ENCODE measurements at places on chromosomes 3 and 15.

DNA sequence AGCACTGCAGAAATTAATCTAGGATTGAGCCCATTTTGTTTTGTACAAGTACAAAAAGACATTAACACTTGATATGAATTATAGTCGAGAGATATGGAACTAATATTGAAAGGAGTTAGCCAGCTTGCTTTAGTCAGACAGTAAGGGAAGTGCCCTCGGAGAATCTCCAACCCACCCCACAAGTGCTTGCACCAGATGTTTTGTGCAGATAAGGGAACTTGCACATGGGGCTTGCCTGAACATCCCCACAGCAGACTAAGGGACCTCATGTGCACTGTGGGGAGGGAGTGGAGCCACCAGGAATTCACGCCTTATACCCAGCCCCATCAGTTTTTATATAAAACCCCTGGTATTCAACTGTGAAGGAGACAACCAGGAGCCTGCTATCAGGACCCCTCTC is 122.3 kb downstream of the EFHB start:
- no peak for DNase-seq

GRCh38 chr3:14933820-14934425 is 13.5 kb upstream of the NR2C2 start:
- no peak for DNase-seq

DNA sequence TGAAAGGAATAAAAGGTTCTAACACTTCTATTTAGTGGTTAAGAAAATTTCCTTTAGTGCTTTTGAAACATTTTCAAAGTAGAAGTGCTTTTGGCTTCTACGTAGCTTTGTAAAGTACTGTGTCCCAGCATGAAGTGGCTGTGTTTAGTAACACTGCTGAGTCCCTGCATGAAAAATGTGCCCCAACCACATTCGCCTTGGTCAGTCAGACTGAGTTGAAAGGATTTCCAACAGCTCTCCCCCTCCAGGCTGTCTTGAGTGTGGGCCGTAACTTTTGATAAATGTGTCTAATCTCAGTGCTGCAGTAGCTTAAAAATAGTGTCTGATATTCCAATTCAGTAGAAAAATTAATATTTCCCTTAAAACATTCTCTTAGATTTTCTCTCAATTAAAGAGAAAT is 115.0 kb downstream of the NR1D2 start:
- peak; percentile 42 for DNase-seq

GRCh38 chr3:27528791-27529190 is 44.6 kb upstream of the SLC4A7 start:
- DNase-seq = no peak

DNA sequence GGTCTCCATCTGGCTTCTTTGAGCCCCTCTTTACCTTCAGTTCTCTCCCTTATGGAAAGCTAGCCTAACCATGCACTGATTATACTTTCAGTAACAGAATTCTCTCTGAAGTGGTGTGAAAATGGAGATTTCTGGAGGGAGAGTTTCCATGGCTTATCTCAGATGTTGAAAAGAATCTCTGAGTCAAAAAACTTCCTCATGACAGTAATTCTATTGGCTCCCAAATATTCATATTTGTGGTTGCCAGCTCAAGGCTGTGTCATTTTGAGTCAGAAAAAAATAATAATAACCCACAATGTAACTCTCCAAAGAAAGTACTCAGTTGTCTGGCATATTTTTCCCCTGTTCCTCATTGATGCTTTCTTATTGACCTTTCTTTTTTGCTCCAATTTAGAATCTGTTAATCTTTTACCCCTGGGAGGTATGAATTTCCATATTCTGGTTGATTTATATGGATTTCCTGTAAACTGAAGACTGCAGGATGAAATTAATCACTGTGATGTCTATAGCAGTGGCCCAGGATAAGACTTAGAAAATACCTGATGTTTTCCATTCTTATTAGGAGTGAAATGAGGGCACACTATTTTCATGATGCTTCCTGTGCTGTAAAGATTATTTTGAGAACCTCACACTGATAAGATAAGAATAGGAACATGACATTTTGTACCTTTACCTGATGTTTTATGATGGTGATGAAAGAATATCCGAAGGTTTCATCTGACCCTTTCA is 149.5 kb upstream of the EPHA3 start:
- peak; percentile 80 for DNase-seq

DNA sequence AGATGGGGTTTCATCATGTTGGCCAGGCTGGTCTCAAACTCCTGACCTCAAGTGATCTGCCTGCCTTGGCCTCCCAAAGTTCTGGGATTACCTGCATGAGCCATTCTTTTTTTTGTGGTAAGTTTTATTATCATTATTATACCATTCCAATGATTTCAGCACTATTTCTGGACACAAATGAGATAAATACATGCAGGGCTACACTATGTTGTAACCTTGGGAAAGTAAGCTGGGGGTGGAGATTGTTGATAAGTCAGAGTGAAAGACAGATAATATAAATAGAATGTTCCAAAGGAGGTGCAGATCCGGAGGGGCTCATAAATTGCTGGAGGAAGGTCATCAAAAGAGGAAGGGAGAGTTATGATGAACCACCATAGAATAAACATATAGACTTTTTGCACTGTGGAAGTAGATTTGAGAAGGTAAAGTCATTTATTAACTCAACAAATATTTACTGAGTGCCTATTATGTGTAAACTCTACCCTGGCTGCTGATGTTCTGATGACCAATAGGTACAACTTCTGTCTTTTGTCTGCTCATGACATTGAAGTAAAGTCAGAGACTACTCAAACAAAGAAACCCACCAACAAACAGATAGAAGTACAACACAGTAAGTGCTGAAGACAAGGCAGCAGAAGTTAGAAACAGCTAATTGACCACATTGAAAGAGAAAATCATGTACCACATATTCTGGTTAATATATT is 478.9 kb upstream of the GOLIM4 start:
- no peak for DNase-seq

DNA sequence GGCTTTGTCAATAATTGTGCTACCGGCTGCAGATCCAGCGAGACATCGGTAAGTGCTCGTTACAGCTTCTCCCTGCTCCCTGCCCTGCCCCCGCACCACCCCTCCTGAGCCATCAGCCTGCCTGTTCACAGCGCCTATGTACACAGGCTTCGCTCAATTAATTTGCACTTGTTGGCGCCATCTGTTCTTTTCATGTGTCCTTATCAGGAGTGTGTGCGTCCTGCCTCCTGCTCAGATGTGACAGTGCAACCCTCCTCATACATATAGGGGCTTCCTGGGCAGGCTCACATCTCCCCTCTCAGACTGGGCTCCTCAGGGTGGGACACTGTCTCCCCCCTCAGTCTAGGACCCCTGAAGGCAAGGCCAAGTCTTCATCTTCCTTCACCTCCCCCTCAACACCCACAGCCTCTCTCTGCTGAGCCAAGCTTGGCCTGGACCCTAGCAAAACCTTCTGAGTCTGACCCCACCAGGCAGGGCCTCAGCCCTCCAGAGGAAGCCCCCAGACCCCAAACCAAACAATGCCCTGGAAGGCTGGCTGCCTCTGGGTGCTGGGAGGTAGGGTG is 54.9 kb downstream of the CYP11A1 start:
- no peak for DNase-seq

- DNase-seq = no peak
Measured at GRCh38 chr15:70435369-70435768, 328.0 kb downstream of the UACA start.

DNA sequence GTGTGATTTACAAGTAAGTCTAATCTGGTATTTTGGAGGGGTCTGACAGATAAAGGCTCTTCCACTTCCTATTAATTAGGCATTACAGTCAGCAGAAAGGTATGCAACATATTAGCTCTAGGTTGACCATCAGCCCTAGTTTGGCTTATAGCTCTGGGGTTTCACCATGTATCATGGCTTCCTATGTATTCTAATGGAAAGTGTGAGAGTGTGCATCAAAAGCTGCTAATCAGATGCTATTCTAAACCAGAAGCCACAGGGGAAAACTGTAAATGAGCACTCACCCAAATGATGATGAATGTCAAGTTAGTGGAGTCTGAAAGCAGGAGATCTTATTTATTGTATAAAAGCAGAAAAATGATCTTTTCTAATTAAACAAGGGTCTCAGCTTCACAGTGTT is 149.2 kb upstream of the MITF start:
- no peak for DNase-seq

DNA sequence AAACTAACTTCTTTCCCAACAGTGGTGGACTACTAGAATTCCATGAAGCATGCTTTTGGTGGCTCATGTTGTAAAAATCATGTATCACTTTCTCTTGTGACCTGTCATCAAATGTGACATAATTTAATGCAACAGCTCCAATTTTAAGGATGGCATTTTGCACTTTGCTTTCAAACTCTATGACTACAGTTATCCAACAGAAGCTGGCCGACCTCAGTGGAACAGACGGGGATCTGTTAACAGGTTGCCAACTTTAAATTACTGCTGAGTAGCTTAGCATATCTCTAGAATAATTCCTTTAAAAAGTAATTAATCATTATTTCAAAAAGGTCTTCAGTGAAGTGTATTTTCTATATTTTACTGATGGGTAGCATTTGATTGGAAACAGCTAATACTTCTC is 907.4 kb downstream of the FHIT start:
- no peak for DNase-seq

DNA sequence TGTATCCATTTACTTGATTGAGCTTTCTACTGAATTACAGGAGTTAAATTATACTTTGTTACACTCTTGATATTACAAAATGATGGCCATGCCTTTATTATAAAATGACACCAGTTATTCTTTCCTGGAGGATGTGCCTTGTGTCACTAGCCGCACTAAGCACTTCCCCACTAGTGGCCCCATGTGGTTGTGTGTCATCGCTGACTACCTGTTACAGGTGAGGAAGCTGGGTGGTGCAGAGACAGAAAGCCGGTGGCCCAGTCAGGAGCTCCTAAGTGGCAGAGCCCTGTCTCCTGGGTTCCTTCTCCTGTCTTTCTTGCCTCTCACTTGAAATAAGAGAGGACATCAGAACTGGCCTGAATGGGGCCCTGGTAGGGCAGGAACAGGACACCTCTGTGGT is 96.8 kb downstream of the IGF1R start:
- DNase-seq = peak; percentile 58

DNA sequence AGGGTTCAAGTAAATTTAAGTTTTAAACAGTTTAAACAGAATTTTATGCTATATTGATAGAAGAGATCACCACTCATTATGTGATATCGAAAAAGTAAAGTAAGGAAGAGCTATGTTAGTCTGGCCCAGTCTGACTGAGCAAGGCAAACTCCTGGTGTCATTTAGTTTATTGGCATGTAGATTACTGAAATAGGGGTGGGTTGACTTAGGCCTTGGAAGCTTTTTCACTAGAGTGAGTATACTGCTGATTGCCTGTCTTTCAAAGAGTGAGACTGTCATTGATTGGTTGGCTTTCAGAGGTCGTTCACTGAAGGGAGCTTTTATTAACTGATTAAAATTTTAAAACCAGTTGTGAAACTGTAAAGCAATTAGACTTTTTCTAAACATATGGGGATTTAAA is 294.5 kb downstream of the NAALADL2 start:
- DNase-seq = no peak

DNA sequence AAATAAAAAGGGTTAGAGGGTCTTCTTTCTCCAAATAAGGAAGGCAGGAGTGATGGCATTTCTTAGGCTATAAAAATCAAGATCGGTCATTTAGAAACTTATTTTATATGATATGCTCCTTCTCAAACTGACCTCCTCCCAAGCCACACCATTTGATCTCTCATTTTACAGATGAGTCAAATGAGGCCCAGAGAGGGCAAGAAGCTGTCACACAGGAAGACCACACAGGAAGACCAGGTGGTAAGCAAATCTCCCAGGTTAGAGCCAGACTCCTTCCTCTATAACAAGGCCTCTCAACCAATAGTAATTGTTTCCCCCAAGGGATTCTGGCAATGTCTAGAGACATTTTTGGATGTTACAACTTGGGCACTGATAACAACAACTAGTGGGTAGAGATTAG is 13.8 kb downstream of the TLE3 start:
- DNase-seq = no peak

DNA sequence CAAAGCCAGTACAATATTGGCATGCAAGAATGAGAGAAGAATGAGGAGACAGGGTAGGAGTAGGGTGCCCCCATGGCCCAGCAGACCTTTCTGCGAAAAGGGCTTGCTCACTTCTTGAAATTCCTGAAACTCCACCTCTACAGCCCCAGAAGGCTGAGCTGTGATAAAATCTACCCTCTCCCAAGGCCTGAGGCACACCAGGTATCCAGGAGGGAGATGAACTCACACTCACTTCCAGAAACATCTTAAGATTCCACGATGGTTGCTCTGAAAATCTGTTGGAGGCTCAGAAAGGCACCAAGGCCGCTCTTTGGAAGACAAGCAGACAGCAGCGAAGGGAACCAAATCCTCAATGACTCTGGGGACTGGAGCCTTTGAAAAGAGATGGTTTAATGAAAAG is 297.5 kb downstream of the UACA start:
- DNase-seq = no peak

DNA sequence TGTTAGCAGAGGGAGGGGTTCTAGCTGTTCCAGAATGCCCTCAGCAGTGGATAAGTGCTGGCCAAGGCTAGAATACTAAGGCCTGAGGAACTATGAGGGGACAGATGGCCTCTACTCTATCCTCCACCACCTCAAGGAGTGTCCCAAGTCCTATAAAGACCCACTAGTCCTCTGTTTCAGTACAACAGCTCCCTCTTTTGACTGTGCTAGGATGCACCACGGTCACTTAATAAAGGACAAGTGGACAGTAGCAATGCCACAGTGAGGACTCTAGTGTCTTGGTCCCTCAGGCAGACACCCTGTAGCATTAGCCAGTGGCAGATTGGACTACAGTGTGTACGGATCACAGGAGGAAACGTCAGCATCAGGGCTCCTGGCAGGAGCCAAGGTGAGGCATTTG is 171.8 kb upstream of the PROK2 start:
- DNase-seq = no peak

DNA sequence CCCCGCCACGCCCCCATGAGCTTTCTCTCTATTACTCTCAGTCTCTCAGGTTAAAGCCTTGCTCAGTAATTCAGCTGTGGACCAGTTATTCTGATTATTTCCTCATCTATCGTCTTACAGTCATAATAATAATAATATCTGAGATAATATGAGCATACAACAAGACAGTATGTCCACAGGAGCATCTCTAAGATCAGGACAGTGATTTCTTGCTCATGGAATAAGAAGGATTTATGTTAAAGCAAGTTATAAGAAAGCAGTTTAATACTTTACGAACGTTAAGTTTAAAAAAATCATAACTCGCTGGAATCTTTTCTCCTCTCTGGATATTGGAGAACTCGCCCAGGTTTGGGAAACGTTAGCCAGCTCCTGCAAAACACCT is 643 bp upstream of the LMCD1 start:
- no peak for DNase-seq

DNA sequence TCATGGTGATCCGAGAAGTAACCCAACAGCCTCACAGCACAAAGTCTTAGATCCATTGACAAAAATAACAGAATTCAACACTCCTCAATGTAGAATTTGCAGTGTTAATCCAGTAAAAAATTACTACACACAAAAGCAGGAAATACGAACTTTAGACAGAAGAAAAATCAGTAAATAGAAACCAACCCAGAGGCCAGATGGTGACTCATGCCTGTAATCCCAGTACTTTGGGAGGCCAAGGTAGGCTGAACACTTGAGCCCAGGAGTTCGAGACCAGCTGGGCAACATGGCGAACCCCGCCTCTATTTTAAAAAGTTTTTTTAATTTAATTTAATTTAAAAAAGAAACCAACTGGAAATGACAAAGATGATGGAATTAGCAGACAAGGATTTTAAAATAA is 36.1 kb downstream of the SELENOT start:
- no peak for DNase-seq
